Right renal cortex interstitium (tissue), 3 donors: ENCODE measurements at places on chromosomes 13 and 19.

DNA sequence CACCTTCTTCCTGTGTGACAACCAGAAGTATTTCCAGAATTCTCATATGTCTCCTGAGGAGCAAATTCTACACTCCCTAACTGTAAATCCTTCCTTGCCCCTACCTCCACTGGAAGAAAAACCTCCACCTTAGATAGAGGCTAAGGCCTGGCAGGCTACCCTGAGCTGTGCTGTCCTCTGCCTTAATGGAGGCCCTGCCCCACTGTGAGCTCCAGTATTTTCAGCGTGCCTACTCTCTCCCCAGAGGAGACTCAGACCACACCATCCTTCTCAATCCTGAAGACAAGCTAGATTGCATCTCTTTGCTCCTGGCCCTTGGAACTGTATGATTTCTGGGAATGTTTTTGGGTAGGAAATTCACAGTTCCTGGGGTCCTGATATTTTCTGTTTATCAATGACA is 110.0 kb upstream of the OBI1 start:
- no peak for DNase-seq

- DNase-seq, result no peak
Measured at GRCh38 chr19:38388349-38389100, at the start of gene SPRED3. Gene SPRED3 (plus strand): TSS chr19:38388697. CDS start chr19:38390303, 1,606 bp downstream.

GRCh38 chr19:43572171-43572588 is 3.1 kb downstream of the XRCC1 start:
- DNase-seq, result no peak

- no peak for DNase-seq
Measured at GRCh38 chr13:29624997-29625396, 29.5 kb upstream of the SLC7A1 start.

DNA sequence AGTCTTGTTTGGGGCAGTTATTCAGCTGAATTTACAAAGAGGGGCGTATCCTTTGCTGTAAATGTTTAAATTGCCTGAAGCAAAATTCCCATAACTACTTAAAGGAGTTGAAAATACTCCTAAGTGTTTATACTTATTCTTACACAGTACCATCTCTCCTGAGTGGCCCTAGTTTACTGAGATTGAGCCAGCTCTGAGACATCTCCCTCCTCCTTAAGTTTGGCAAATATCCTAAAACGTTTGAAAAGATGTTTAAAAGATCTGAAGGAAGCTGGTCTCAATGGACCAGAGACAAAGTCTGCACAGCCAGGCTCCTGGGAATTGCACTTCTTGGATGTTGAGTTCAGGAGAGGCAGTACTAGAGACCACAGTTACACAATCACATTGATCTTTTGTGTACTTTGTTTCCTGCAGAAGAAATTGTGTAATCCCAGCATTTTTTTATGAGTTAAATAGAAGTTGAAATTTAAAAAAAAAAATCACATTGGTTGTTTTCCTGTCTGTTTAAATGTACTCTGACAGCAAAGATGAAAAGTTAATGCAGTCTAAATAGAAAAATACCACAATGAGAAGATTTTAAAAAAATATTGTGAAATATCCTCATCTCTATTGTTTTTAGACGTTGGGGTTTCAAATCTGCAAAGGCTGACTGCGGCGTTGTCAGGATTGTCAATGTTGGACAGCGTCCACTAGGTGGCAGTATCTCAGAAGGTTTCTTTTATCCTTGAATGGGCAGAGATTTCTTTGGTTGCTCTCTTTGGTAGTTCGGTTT is 20.7 kb downstream of the TNFSF11 start:
- DNase-seq, result peak; percentile 36

DNA sequence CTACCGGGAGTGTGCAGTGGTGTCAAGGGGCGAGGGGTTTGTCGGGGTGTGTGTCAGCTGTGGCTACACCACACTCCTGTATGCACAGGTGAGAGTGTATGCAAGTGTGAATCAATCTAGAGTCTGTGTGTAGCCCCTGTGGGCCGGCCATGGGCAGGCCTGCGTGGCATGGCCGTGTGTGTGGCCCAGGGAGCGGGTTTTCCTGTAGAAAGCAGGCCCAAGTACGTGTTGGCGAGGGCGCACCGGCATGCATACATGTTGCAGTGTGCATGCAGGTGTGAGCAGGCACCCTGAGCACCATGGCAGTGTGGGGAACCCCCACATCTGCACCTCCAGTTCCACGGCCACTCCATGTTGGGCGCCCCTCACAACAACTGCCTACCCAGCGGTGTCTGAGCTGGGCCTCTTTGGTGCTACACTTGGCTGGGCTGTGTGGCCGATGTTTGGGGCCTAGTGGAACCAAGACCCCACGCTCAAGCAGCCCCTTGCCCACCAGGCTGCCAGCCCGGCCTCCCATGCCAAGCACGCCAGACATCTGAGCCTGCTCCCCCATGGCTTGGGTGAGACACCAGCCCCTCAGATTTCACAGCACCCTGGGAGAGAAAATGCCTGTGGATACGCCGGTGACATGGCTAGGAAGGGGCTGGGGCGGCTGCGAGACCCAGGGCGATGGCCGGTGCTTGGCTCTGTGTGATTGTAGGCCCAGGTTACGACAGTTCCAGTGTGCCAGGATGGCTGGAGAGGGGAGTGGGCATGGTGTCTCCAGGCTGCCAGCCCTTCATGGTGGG is 2.1 kb downstream of the NFIX start:
- DNase-seq, result no peak
